ENCODE measurements at places on chromosomes 1 and 21. TPM values are rescaled to one million over a fixed set of nuclear protein-coding genes. Genes with fewer than 3 reads are reported as not detected.

Gene CHI3L2
- total RNA-seq, result 0.79 TPM

Gene LRRC39
- total RNA-seq, result not detected

Gene TMEM269
- total RNA-seq, result 0.08 TPM

Gene MFSD2A
- total RNA-seq, result 4.5 TPM

Gene RPL5
- 1,261 TPM for total RNA-seq

Gene TMEM59
- 126 TPM for total RNA-seq

Gene OR6N1
- not detected for total RNA-seq

Gene TRIM58
- not detected for total RNA-seq
